CD4-positive, alpha-beta T cell treated with Interleukin-2 at 100 ng/mL for 4 hours (primary cell): ENCODE measurements at places on chromosomes 16 and 17.
A peak's percentile ranks its signal among the peaks of the same experiment; 100 is the strongest.

DNA sequence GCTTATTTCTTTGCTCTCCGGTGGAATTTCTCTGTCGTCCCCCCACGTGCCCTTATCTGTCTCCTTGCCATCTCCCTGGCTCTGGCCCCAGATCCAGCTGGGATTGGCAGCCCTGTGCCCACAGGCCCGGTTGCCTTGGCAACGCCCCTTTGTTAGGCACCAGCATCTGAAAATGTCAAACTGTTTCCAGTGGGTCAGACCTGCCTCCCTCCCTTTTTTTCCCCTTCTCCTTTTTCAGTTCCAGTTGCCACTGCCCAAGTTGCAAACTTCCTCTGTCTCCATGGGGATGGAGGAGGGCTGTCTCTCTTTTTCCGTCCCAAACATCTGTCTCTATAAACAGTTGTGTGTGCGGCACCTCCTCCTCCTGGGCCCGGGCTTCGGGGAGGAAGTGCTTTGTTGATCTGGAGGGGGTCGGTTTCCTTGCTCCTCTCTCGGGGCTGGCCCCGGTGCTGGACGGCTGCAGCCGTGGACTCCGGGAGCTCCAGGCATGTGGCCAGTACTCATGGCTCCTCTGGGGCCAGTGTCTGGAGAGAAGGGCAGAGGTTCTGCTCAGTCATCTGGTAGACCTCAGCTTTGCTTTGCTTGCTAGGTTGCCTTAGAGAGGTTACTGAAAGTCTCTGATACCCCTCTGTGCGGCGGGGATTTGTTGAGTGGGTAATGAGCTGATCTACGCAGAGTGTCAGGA is 35.3 kb downstream of the SOCS3 start:
- no peak for DNase-seq

- no peak for DNase-seq
These were observed 35.8 kb downstream of the MPRIP start for GRCh38 chr17:17077861-17078732.

- DNase-seq: no peak
These were observed 10.3 kb downstream of the NDUFAF8 start for GRCh38 chr17:81249223-81250040.

GRCh38 chr16:58589326-58589905 is 40.2 kb downstream of the CNOT1 start:
- DNase-seq: no peak

GRCh38 chr17:34302636-34303035 is 16.6 kb upstream of the CCL8 start:
- no peak for DNase-seq

- no peak for DNase-seq
These were observed 18.5 kb upstream of the CCL23 start for GRCh38 chr17:36036235-36036634.

DNA sequence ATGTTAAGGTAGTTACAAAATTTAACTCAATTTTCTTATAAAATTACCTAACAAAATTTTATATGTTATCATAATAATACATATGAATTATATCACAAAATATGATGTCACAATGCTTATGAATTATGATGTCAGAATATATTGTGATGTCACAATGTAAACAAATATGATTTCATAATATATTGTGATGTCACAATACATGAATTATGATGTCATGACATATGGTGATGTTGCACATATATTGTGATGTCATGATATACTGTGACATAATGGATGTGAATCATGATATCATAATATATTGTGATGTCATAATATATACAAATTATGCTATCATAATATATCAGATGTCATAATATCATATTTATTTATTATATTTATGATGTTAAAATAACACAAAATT is 1879.9 kb downstream of the TP53TG3F start:
- DNase-seq: no peak

DNA sequence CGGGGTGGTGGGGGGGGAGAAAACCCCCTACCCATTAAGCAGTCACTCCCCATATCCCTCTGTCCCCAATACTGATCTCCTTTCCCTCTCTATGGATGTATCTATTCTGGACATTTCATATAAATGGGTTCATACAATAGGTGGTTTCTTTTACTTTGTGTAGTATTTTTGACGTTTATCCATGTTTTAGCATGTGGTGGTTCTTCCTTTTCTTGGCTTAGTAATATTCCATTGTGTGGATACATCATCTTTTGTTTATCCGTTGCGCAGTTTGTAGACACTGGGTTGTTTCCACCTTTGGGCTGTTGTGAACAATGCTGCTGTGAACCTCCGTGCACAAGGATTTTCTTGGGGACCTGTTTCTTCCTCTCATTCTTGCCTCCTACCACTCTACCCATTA is 12.6 kb downstream of the LDHD start:
- DNase-seq: no peak

GRCh38 chr16:16805809-16806208 is 426.9 kb downstream of the NPIPA7 start:
- no peak for DNase-seq

DNA sequence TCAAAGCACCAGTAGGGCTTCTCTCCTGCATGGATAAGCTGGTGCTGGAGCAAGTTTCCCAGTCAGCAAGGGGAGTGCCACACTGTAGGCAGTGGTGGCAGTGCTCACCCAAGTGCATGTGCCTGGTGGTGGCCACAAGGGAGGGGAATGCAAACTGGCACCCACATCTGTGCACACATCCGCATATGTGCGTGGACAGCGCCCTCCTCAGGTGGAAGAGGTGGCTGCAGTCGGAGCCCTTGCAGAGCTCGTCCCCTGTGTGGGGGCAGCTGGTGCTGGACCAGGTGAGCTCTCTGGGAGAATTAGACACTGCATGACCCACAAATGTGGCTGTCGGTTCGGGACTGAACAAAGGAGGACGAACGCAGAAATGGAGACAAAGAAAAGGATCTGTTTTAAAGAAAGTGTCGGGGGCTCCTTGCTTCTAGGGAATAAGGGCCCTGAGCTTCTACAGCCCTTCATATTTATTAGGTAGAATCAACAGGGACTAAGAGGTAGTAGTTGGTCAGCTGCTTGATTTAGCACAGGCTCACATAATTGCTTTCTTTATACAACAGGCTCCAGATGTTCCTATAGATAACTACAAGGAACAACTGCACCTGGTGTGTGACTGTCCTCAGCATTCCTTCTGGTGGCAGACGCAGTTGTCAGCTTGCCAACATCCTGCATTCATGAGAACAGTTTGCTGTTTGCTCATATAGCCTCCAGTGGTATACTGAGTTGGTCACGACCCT is 5.3 kb upstream of the ZNF689 start:
- peak; percentile 66 for DNase-seq

GRCh38 chr16:81798311-81799137 is 19.4 kb downstream of the PLCG2 start:
- no peak for DNase-seq

- DNase-seq: no peak
These were observed 31.0 kb downstream of the POLR3E start for GRCh38 chr16:22328081-22328725.

DNA sequence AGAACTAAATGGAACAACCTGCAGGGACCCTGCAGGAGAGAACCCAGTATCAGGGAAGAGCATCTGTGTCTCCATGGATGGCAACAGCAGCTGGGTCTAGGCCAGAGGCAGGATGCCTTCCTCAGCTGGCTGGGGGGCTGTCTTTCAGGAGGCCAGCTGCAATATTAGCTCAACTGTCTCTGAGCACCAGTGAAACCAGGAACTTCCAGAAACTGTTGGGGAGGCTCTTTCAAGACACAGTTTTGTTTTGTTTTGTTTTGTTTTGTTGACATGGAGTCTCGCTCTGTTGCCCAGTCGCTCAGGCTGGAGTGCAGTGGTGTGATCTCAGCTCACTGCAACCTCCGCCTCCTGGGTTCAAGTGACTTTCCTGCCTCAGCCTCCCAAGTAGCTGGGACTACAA is 7.6 kb downstream of the GPR142 start:
- no peak for DNase-seq

GRCh38 chr16:11361701-11362451 is 16.6 kb downstream of the RMI2 start:
- peak; percentile 36 for DNase-seq

DNA sequence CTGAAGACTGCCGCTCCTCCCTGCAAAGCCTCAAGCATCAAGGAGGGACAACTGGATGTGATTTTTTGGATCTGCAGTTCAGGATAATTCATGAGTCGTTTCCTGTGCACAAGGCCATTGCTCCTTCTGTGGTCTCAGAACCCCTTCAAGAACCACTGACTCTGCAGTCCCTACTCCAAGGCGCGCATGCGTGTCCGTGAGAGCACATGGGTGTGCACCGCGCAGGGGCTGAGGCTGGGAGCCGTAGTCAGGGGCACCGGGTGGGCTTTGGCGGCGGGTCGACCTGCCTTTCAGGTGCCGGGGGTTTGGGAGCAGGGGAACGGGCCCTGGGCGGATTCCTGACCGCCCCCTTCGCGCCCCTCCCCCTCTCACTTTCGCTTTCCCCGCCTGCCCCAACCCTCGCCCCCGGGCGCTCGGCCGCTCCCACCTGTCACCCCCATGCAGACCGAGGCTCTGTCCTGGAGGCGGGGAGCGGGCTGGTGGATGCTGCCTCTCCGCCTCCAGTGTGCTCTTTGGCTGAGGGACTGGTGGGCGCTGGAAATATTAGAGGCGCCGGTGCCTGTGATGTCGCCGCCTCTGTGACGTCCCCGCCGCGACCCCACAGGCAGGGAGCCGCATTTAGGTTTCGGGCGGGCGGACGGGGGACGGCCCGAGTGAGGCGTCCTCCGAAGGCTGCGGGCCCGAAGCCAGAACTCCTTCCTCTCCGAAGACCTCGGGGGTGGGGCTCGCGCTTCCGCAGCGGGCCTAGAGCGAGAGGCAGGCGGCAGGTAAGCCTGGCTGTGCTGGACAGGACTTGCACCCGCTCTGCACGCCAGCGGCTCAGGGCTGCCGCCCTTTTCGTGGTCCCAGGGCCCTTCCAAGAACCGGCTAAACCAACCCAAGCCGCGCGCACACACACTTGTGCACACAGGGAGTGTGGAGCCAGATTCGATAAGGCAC is at the start of gene SPATA32:
TSS of gene SPATA32 (minus strand) at position 518 of the 939 bp plus-strand sequence. CDS start at position 440, 78 bp downstream.
- peak; percentile 55 for DNase-seq
